ENCODE measurements at places on chromosomes 7 and 10.

DNA sequence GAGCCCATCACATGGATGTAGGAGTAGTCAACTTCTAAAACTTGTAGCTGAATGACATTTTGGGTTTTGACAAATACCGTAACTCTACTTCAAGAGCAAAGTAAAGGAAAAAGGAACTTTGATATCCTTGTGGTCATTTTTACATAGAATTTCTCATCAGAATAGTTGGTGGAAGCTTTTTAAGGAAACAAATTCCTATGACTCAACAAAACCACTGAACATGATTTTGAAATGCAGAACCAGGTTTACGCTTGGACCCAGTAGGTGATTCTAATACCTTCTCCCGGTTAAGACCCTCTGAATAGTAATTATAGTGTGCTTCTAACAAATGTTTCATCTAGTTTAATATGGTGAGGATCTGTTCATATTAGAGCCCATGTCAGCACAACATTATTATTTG lies 307.8 kb downstream of the GPR37 start:
- DNase-seq, result no peak

DNA sequence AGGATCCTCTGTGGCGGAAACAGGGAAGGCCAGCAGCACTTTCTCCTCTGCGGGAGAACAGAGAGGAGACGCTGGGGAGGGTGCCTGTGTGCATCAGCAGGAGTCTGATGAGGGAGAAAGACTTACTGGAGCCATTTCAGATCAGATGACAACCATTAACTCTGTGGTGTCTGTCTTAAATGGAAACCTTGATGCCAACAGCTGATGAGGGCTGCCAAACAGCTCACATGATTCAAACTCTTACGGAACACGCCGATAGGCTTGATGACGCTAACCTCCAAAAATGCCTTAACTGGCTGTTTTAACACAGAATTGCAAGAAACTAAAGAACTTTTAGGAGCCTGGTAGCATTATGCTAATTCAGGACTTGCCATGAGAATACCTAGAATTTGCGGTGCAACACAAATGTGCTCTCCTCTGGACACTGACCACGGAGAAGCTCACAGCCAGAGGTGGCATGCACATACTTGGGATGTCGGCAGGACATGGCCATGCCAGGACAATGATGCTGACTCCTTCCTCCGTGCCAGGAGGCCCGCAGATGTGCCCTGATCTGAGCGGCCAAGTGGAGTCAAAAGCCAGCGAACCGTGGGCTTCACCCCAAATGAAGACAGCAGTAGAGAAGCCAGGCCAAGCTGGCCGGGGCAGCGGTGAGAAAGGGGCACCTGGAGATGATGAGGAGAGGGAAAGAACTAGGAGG lies 154.9 kb downstream of the ZMYND11 start:
- no peak for DNase-seq

- no peak for DNase-seq
These were observed 76.0 kb upstream of the AGBL3 start for GRCh38 chr7:134910214-134910890.

GRCh38 chr10:51926337-51926736 lies 226.9 kb upstream of the CSTF2T start:
- DNase-seq, result no peak

DNA sequence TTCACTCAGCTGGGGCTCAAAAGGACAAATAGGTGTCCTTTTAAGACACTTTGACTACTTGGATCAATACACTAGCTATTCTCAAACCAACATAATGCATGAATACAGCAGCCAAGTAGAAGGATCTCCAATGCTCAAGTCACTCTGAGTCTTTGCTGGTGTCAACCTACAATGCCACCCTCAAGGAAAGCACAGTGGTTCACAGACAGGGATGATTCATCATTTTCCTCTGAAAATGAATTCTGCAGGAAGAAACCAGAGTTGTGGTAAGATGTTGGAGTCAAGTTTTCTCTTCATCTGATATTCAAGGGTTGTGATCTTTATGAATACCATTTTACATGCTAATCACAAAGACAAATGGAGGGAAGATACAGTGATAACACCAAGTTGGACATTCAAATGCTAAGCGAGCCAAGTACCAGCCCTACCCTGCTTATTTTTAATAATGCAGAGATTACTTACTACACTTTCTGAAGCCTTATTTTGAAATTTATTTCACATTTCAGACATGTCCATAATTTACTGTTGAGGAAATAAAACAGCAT lies 143.1 kb upstream of the FGFR2 start:
- DNase-seq, result no peak

GRCh38 chr7:18780266-18780665 lies 284.7 kb downstream of the HDAC9 start:
- no peak for DNase-seq

DNA sequence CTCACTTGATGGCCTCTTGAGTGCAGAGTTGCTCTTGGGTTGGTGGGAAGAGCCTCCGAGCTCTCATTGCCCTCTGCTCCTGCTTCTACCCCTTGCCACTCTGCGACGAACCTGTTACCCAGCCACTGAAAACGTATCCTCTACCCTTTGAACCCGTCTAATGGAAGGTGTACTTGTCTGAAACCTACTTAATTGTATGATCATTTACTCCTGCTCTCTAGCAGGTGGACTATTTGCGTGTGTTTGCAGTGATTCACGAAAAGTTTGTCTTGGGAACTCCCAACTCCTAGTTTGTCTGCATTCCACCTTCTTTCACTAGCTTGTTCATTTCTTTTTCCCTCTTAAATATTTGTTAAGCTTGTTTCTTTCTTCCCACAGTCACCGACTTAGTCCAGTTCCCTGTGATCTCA lies 503 bp downstream of the CROT start:
- DNase-seq, result no peak

- DNase-seq, result no peak
These were observed 66.3 kb upstream of the CYTH3 start for GRCh38 chr7:6338551-6339274.

GRCh38 chr7:126856691-126857291 lies 395.9 kb downstream of the GRM8 start:
- no peak for DNase-seq

Measured in stimulated activated CD8-positive, alpha-beta memory T cell treated with anti-CD3 and anti-CD28 coated beads, Interleukin-2, amount 100 ng/mL, for 48 hours (primary cell).